ENCODE measurements at places on chromosomes 4 and X. TPM values are rescaled to one million over a fixed set of nuclear protein-coding genes. Genes with fewer than 3 reads are reported as not detected.

Gene PACRGL
- 31.7 TPM for total RNA-seq

Gene MAOB
- total RNA-seq: not detected

Gene TRAPPC11
- 35.6 TPM for total RNA-seq

Gene TCEAL2
- total RNA-seq: not detected

Gene CDX4
- total RNA-seq: not detected

Gene PABPC1L2B
- not detected for total RNA-seq

Gene PABPC4L
- 0.13 TPM for total RNA-seq

Gene SPOCK3
- not detected for total RNA-seq

Gene SMIM9
- not detected for total RNA-seq

Gene TRIM61
- total RNA-seq: not detected

Gene RAP1GDS1
- 81.7 TPM for total RNA-seq

Gene GPAT3
- total RNA-seq: 13.9 TPM

Gene TMEM255A
- not detected for total RNA-seq

Gene MAGEA11
- not detected for total RNA-seq

Gene WNK3
- 2.3 TPM for total RNA-seq

Gene GC
- total RNA-seq: not detected

Gene GPR34
- total RNA-seq: not detected

Gene SMIM43
- 0.04 TPM for total RNA-seq

Gene CLDN24
- not detected for total RNA-seq

Gene ADGRA3
- total RNA-seq: 36.5 TPM

Data from pulmonary artery endothelial cell (primary cell).